ENCODE measurements at places on chromosomes 5 and 9.

GRCh38 chr9:134704498-134704897 lies 62.9 kb downstream of the COL5A1 start:
- no peak for ATAC-seq

GRCh38 chr9:68522131-68522530 lies 18.6 kb downstream of the TMEM252 start:
- ATAC-seq: no peak

DNA sequence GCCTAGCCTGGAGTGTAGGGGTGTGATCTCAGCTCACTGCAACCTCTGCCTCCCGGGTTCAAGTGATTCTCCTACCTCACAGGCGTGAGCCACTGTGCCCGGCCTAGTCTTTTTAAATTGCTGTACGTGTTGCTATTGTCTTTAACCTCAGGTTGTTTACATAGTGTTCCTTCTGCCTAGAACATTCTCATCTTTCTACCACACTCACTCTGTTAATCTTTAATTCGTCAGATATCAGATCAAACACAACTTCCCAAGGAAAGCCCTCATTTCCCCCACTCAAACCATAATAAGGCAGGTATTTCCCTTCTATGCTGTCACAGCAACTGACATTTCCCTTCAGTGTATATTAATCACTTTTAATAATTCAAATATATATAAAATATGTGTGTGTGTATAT lies 1310.0 kb upstream of the C9orf72 start:
- no peak for ATAC-seq

DNA sequence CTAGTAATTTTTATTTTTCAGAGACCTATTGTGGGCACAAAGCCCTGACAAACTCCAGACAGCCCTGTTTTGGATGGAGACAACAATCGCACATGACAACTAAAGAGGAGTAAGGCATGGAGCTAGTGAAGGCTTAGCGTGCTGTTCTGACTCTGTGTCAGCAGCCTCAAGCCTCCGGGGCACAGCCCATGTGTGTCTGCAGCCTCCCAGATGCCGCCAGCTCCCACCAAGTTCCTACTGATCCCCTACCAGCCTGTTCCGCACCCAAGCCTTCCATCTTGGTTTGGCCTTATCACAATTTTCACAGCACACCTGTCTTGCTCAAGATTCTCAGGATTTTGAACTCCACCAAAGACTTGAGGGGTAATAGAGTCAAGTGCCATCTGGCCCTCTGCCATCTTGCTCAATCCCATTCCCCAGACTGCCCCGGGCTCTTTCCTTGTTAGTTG lies 70.3 kb upstream of the SH3PXD2B start:
- ATAC-seq: no peak

DNA sequence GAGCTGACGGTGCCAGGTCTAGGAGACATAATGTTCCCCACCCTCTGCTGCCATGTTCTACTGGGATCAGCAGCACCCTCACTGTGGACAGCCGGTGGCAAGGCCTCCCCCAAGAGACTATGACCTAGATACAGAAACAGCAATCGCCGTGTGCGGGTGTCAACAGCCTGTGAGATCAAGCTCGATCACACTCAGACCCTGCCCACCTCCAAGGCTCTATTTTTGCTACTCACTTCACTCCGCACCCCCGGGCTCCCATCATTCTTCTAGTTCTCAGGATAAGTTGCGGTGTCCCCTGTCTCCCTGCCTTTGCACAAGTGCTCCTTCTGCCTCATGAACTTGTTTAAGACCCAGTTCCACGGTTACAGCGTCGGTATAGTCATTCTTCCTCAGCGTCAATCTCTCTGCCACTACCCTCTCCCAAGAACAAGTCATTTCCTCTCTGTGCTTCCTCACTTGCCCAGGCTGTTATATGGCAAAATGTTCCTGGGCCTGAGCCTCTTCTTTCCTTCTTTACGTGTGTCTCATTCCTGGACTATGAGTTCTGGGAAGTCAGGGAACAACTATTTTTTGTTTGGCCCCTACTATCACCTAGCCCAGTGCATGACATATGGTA lies 5.4 kb upstream of the DOCK8 start:
- ATAC-seq: no peak

- no peak for ATAC-seq
These were observed 2.0 kb upstream of the APBA1 start for GRCh38 chr9:69674112-69674685.

GRCh38 chr5:10607023-10607665 lies 43.3 kb downstream of the ANKRD33B start:
- peak; percentile 60 for ATAC-seq

DNA sequence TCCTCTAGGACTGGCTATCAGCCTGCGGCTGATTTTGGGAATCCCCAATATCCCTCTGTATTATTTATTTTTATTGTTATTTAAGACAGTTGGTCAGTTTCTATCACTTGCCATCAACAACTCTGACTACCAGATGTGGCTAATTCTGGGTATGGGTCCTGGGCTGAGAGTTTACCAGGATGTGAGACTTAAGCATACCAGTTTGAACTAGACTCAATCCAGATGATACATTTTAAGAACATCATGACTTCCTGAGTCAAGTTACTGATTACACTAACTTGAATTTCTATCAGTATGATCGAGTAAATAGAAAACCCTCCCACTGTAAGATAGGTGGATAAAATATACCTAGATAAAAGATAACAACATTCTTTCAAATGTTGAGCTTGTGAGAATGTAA lies 634.0 kb downstream of the MAT2B start:
- no peak for ATAC-seq

DNA sequence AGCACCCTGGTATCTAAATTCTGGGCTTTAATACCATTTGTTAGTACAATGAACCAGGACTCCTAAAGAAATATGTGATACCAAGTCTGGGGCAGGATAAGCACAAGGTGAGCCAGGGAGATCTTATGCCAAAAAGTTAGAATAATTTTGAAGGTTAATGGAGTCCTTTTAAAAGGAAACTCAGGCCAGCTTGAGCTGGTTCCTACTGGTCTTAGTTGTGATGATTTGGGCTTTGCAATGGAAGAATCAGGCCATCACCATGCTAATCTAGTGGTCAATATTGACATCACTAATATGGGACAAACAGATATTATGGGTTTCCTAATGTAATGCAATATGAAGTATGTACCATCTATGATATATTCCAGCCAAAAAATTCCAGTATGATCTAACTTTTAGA lies 7.5 kb upstream of the SPATA9 start:
- ATAC-seq: no peak

- ATAC-seq: no peak
These were observed 9.8 kb upstream of the EEIG1 start for GRCh38 chr9:127990554-127990953.

DNA sequence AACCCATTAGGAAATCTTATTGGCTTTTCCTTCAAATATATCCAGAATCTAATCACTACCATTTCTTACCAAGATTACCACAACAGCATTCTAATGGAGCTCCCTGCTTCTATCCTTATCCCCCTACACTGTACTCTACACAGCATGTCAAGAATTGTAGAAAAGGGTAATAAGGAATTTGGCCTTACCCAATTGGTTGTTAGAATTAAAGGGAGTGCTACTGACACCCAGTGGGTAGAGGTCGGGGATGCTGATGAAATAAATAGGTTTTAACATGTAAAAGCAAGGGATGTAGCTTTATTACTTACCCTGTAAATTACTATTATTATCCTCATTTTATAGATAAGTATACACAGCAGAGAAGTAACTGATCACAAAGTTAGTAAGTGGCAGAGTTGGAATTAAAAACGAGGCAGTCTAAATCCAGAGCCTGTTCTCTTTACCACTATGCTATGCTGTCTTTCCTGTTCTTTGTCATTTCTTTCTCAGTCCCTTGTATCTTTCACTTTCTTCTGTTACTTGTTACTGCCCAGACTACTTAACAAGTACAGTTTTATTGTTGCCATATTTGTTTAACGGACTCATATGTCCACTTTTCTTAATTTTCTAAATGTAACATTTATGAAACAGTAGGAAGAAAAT lies 10.5 kb downstream of the SLC38A9 start:
- ATAC-seq: no peak

GRCh38 chr5:156420665-156421064 lies 93.7 kb downstream of the SGCD start:
- ATAC-seq: no peak

DNA sequence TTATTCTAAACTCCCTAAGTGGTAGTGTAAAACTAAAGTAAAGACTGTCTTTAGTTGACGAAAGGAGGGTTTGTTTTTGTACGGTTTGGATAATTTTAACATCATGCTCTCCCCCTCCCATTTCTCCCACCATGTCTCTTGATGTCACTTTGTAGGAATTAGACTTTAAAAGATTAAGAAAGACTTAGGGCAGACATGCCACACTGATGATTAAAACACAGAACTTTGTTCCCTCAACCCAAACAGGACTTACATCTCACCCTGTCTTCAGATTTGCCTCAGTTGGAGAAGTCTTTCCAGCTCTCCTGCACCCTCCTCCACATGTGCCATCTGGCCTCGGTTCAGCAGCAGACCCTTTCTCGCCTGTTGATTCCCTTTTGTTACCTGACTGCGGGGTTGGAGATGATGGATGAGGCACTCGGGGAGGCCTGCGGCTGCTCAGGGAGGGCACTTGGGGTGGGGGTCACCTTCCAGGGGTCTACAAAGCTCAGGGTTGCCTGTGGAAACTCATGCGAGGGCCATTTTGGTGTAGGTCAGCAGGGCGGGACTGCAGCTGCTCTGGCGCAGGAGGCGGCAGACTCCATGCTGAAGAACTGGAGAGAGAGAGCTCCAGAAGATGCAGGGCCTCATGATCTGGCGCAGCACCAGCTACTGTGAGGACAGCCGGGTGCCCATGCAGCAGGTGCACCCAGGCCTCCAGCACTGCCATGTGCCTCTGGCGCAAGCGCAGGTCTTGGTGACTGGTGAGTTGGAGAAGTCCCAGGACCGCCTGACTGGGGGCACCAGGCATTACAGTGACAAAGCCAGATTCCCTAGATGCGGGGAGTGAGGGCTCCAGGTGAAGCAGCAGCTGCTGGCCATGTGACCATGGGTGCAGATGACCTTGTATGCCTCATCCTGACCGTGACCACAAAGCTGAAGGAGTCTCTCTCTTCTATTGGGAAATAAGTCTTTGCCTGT lies 24.5 kb upstream of the EXOC3 start:
- ATAC-seq: no peak

DNA sequence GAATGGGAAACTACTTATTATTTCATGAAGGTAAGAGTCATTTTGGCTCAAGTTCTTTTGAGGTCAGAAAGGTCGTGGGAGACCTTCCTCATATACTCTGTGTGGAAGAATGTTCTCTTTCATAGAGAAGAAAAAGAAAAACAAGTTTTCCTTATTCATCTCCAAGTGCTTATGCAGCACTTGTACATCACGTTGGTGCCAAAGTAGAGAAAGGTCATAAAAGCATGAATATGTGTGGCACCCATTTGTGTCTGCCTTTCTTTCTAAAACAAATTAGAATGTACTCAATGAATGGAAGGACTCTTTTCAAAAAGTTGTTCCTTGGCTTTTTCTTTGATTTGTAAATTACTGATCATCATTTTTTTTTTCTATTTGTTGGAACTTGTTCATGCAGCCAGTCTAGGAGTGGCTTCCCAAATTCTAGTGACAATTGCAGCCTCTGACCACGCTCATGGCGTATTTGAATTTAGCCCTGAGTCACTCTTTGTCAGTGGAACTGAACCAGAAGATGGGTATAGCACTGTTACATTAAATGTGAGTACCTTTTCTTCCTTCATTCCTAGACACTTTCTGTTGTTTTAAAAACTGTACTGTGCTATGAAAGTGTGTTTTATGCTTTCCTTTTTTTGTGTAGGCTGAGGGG lies 122.4 kb downstream of the ADGRV1 start:
- ATAC-seq: no peak

DNA sequence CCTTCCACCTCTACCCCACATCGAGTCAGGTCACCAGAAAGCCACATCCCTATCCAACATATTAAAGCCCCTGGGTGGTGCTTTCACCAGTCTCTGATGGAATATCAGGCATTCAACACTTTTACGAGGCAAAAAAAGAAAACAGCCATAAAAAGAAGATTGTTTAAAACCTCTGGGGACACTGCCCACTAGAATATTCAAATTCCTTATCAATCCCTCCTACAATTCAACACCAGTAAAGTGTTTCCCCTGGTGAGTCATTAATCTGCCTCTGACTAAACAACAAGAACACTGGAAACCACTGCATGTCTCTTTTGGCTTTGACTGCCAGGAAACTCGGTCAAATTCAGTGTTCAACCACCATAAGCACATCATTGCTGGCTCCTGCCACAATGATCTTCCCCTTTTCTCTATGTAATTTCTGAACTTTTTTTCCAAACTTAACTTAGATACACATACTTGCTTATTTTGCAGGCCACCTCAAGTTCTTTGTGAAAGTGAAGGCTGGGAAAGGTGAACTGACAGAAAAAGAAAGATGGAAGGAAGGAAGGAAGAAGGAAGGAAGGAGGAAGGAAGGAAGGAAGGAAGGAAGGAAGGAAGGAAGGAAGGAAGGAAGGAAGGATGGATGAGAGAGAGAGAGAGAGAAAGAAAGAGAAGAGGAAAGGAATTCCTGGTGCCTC lies 105.3 kb downstream of the PAX5 start:
- ATAC-seq: peak; percentile 59

Data from activated CD4-positive, CD25-positive, alpha-beta regulatory T cell treated with anti-CD3 and anti-CD28 coated beads, Interleukin-2, amount 50 U/mL, for 24 hours (primary cell).